ENCODE measurements at places on chromosomes 1 and 21.

- DNase-seq: peak; percentile 28
These were observed 20.5 kb upstream of the KCNE2 start for GRCh38 chr21:34343347-34343746.

GRCh38 chr1:207824691-207825408 lies 73.0 kb downstream of the CD46 start:
- DNase-seq: peak; percentile 74

DNA sequence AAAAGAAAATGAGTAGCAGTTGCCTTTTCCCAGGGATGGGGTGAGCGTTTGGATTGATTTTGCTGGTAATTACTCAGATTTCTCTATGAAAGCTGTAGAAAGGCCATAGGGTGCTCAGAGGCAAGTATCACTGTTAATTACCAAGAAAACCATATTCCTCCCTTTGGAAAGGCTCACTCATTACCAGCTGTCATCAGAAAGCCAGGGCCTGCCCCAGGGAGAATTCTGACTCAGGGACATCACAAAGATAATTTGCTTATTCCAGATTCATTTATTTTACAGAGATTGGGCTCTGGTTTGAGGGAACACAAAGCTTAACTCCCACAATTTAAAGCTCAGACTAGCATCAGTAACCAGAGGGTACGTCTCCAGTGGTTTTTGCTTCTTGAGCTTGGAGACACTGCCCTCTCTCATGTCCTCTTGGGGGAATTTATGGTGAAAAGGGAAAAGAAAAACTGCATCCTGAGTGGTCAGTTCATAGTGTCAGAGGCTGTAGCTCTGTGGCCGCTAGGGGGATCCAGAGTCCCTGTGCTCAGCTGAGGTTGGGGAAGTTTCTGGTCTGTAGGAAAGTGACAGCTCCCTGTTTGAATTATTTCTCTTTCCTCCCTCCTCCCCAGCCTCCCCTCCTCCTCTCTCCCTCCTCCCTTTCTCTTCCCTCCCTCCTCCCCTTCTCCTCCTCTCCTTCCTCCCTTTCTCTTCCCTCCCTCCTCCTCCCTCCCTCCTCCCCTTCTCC lies 204.3 kb downstream of the KCNJ6 start:
- no peak for DNase-seq

- no peak for DNase-seq
These were observed 6.1 kb upstream of the TINAGL1 start for GRCh38 chr1:31570228-31570627.

DNA sequence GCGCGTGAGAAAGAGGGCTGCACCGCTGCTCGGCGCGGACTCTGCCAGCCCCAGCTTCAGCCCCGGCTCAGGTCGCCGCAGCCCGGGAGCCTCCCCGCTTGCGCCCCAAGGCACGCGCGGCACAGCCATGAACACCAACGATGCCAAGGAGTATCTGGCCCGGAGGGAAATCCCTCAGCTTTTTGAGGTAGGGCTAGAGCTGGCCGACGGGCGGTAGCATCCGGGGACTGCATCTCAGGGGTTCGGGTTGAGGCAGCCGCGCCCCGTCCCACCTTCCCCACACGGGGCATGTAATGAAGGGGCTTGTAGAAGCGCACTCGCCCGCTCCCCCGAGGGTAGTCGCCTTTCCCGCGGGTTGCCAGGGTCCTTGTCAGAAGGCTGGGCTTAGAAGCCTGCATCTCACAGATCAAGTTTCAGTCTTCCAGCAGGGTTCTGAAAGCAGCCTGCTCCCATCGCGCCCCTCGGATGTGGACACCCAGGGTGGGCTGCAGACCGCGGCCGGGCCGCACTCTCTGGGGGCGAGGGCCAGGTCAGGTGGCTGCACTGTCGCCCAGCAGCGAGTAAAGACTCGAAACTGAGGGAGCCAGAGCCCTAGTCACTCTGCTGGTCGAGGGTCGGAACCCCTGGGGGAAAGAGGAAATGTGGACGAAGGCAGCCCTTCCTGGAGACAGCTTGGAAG lies 507 bp downstream of the AK5 start:
- no peak for DNase-seq

GRCh38 chr1:219463636-219464035 lies 149.3 kb downstream of the ZC3H11B start:
- DNase-seq: no peak

- DNase-seq: no peak
These were observed 303.8 kb upstream of the SPAG17 start for GRCh38 chr1:118488787-118489186.

GRCh38 chr1:227321035-227321434 lies 2.7 kb upstream of the CDC42BPA start:
- no peak for DNase-seq

GRCh38 chr1:20521960-20522861 lies 14.3 kb upstream of the MUL1 start:
- DNase-seq: peak; percentile 76

- DNase-seq: no peak
These were observed 39.2 kb downstream of the HLX start for GRCh38 chr1:220918285-220918951.

GRCh38 chr1:42133809-42134526 lies 19.2 kb upstream of the GUCA2B start:
- DNase-seq: no peak

DNA sequence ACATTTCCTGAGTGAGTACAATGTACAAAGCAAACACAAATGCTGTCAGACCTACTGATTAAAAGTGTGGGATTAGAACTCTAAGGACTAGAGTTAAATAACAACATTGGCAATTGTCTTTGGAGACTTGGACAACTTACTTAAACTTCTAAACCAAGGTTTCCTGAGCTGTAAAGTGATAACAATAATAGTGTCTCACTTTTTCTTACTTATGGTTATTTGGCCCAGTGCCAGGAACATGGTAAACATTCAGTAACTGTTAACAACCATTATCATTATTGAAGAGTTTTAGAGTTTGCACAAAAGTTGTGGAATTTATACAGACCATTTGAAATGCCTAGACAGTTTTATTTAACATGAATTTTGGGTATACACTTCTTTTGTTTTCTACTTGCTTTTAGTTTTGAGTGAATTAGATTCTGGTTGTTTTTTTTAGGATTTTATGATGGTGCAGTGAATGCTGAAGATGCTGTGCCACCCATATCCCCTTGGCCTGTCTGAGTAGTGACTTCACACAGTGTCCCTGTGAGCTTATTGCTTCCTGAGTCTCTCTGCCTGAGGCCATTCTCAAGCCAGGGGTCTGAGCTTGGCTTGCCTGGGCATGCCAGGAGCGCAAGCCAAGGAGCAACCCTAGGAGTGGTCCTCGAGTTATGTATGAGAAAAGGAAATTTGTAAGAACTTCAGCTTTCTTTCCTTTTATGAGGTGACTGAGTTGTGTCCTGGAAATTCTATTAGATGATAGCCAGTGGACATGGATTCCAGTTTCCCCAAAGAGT lies 932.8 kb downstream of the TTLL7 start:
- DNase-seq: no peak

DNA sequence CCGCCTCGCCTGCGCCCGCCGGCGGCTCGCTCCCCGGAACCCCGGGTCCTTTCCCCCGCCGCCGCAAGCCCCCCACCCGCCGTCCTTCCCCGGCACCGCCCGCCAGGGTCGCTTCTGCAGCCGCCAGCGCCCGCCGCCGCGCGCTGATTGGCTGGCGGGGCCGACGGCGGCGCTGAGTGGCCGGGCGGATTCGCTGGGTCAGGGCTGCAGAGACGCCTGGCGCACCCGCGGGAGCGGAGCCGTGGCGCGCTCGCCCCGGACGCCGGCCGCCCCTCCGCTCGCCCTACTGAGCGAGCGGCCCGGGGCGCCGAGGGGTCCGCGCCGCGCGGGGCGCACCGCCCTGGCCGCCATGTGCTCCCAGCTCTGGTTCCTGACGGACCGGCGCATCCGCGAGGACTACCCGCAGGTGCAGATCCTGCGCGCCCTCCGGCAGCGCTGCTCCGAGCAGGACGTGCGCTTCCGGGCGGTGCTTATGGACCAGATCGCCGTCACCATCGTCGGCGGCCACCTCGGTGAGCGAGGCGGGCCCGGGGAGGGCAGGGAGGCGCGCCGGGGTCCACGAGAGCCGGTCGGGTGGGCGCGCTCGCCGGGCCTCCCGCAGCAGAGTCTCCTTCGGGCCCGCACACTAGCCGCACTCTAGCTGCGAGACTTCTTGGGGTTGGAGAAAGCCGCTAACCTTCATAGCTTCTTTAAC lies at the start of gene RIMKLA:
Gene RIMKLA, plus strand, starts transcription at position 207 of the 694 bp plus-strand sequence. Its CDS starts 143 bp downstream, at position 350.
- DNase-seq: no peak

- no peak for DNase-seq
These were observed 206.8 kb upstream of the ESRRG start for GRCh38 chr1:216929870-216930582.

DNA sequence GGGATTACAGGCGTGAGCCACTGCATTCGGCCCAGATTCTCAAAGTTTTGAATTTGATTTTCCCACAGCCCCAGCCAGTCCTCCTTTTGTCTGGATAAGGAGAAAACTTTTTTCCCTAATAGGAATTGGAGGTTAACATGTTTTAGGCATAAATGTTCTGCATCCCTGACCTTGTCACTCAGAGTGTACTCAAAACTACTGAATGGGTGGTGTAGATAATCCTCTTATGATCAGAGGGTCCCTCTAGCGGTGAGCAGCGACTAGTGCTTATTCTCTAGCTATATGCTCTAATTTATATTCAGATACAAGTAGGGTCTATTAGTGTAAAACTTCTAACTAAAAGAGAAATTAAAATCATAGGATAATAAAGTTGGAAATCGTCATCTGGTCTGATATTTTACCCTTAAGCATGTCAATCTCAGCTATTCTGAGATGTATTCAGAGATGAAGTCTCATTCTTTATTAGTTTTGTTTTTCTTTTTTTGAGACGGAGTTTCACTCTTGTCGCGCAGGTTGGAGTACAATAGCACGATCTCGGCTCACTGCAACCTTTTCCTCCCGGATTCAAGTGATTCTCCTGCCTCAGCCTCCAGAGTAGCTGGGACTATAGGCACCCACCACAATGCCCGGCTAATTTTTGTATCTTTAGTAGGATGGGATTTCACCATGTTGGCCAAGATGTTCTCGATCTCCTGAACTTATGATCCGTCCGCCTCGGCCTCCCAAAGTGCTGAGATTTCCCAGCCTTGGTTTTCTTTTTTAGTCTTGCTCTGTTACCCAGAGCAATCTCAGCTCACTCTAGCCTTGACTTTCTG lies 2.7 kb upstream of the PSMD4 start:
- no peak for DNase-seq

DNA sequence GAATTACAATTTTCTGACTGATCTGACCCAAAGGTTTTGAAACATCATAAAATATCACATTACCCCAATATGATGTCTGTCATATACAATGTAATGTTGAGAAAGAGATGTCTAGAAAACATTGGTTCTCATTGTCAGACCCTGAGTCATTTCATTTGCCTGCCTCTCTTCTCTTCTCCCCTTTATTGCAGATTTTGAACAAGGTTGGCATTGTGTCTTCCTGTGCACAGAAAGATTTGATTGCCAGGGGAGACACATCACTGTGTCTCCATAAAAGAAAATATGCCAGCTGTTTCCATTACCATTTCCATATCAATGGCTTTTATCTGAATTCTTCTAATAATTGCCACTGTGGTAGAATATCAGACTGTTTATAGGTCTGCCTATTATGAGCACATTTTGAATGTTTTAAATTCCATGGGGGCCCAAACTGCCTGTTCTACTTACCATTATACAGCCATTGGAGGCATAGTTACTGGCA lies 65.6 kb downstream of the IFI44 start:
- DNase-seq: no peak

Data from coronary artery (tissue), 2 donors.